ENCODE measurements at places on chromosomes 1 and 21.

DNA sequence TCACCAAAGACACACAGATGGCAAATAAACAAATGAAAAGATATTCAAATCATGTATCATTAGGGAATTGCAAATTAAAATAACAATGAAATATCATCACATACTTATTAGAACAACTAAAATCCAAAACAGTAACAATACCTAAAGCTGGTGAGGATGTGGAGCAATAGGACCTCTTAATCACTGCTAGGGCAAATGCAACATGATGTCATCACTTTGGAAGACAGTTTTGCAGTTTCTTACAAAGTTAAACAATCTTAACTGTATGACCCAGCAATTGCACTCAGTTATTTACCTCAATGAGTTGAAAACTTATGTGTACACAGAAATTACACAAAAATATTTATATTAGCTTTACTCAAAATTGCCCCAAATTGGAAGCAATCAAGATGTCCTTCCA, 47.3 kb downstream of the SELENOF start:
- DNase-seq = peak; percentile 45

DNA sequence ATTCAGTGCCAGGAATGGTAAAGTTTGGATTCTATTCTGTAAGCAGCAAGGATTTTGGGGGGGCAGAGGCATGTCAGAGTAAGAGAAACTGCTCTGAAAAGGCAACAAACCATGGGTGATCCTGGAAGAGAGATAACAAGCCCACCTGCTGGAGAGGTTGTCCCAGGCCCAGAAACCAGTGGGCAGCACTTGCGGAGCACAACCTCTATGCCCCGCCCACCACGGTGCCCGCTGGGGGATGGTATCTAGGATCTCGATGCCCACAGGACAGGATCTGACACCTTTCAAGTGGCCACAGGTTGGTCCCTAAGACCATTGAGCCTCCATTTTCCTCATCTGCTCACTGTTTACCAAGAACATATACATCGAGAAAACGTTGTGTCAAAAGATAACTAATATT, 20.3 kb upstream of the MUL1 start:
- DNase-seq = no peak

DNA sequence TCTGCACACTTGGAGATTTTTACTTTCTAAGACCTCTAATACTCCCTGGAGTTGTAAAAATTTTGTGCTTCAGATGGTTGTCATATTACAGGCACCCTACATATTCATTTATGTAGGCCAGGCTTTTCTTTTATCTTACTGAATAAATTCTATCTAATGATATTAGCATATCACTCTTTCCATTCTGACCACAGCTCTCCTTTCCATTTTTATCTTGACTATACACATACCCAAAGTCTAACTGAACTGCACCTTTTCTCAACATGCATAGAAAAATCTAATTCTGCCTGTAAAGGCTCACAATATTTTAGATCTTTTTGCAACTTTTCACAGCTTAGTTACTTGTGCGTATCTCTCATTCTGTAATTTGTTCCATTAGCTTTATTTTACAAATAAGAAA, 52.7 kb upstream of the TSHB start:
- DNase-seq = no peak

DNA sequence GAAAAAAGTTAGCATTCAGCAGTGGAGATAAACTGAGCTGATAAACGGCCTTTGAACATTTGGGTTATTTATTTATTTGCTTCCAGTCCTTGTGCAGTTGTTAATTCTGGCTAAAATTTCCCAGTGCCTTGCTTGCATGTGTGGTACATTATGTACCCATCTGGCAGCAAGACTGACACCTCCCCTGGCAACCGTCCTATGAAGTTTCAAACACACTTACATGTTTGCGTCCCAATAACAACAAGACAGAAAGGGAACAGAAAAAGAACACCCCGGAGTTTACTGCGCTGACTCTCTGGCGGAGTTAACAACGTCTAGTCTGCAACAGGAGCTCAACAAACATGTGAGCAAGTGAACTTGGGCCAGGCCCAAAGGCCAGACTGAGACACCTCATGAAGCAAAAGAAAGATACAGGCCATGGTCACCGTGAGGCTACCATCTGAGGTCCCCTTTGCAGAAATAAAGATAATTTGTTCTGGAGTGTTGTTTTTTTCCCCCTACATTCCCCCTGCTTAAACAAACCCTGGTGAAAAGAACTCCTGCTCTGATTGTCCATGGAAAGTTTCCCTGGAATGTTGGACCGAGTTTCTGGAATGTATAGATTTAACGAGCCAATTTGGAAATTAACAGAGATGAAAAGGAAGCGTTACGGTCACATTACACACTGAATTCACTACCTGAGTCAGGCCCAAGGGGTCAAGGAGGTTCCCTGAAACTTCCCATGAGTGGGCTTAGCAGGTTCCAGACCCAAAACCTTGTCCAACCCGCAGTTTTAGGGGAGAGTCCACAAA, 33.4 kb downstream of the TRABD2B start:
- no peak for DNase-seq

- peak; percentile 24 for DNase-seq
Measured at GRCh38 chr1:84406346-84406861, 8.1 kb downstream of the DNASE2B start.

DNA sequence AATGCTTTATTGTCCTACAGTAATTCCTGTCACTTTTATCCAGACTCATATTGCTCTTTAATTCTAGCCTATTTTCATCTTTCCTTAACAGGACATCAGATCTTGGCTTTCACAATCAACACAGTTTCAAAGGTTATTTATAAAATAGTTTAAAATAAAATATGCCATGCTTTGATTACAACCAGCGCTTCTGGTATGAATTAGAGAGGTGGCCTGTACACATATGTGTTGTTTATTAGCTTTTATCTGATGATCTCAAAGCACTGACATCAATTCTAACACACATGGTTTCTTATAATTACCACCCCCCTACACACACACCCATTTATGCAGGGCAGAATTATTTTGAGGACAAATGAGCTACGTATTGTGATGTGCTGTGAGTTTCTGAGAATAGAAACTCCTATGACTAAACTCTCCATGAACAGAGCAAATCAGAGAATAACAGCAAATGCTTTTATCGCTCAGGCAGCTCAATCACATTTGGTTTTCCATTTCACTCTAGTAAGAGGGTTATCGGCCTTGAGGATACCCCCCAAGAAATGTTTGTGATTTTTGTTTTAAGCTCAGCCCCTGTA, 18.0 kb downstream of the CD247 start:
- DNase-seq = no peak

DNA sequence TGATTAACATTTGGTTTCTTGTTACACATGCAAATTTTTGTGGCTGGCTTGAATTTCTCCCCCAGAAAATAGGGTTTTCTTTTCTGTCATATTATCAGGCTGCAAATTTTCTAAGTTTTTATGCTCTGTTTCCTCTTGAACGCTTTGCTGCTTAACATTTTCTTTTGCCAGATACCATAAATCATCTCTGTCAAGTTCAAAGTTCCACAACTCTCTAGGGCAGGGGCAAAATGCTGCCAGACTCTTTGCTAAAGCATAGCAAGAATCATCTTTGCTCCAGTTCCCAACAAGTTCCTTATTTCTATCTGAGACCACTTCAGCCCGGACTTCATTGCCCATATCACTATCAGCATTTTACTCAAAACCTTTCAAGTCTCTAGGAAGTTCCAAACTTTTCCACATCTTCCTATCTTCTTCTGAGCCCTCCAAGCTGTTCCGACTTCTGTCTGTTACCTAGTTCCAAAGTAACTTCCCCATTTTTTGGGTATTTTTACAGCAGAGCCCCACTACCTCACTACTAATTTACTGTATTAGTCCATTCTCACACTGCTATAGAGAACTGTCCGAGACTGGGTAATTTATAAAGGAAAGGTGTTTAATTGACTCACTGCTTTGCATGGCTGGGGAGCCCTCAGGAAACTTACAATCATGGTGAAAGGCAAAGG, 486.9 kb upstream of the NCAM2 start:
- DNase-seq = no peak

- peak; percentile 98 for DNase-seq
Measured at GRCh38 chr1:212667223-212668139, 32.2 kb downstream of the BATF3 start.

GRCh38 chr1:55444667-55445066, 229.5 kb upstream of the USP24 start:
- no peak for DNase-seq

DNA sequence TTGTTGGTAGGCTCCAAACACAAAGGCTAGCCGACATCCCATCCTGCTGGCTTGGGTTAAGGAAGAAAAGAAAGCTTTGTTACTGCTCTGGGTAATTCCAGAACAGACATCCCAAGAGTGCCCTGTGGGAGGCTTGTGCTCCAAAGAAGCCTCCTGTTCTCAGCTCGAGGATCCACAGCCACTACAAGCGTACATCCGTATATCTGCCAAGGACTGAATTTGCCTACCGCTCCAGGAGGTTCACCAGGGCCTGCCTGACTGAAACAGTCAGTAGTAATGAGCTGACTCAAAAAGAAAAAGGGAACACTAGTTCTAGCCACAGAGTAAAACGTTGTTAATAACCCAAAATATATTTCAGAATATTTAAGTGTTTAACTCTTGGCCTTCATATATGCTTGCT, 24.8 kb upstream of the MUTYH start:
- DNase-seq = no peak

DNA sequence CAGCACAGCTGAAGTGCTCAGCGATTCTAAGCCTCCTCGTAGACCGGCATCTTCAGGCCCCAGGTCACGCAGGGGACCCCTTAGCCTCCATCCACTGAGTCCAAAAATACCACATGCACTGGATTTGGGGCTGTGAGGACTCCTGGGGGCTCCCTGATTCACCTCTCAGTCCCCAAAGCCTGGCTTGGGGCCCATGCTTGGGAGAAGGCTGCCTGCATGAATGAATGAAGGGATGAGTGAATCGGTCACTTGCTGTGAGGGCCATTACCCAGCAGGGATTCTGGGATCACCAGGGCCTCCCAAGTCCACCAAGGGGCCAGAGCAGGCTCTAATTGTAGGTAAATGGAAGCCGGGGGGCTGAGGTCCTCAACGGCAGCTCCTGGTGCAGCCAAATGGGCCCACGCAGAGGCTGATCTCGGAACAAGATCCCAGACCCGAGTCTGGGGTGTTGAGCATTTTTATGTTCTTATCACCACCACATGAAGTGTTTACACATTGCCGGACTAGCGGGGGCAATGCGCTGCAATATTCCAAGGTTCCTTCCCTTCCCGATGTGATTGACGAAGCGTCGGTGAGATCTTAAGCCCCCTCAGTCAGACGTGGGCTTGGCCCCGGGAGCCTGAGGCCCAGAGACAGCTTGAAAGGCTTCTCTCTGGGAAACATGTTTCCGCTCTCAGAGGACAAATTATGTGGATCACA, 13.6 kb upstream of the ARHGEF16 start:
- DNase-seq = no peak

DNA sequence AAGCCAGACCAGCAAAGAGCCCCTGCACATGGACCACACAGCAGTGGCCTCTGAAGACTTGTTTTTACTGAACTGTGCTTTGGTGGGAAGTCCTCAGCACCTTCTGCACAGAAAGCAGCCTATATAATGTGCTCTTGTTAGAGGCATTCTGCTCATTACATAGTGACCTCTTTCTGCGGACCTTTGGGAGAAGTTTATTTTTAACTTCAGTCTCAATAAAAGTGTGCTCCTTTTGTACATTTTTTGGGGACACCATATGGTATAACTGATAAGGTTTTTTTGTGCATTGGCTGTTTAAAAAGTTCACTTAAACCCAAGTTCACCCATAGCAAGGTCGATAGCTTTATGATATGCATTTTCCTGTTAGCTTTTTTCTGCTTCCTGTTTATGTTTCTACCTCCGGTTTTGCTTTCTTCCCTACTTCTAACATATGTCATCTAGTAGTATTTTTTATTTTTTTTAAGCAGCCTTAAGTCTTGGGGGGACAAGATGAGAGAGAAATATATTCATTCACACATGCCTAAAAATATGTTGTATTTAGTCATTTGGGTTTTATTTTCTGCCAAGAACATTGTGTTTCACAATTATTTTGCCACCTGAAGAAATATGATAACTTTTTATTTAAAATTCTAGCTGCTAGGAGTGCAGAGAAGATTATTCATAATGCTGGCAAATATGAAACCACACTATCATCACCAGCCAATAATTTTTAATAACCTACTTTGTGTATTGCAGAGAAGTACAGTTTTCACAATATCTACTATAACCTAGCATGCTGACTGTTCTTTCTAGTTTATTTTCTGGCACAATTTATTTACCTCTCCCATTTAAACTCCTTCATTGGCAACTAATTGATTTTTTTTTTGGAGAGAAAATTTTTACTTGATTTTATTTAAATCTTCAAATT, 22.9 kb upstream of the SLC19A2 start:
- DNase-seq = no peak

DNA sequence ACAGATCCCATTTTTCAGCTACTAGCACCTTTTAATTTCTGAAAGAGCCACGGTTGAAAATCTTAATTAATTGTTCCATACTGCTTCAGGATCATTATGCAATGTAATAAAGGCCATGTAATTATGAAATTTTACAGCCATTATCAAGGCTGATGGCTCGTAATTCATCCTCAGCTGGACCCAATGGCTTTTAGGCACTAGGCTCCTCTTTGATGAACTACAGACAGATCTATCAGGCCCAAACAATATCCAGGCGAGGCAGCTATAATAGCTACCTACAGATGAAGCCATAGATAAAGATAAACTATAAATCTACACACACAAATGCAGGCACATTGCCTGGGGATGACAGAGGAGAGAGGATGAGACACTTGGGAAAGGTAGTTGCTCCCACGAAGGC, 110.5 kb upstream of the USH2A start:
- no peak for DNase-seq

DNA sequence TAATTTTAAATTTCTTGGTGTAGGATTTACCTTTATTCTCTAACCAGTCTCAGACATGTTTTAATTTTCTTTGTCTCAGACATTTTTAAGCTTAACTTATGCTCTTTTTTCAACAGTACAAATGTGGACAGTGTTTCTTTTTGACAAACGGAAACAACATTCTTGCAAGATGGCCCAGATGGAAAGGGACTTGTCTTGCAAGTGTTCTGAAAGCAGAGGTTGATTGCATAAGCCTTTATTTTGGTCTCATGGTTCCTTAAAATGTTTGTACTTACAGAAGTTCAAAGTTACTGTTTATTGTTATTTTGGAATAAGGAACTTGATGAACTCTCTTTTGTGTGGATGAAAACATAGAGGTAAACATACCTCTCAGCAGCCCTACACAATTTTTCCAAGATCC, 22.9 kb downstream of the SMAP2 start:
- DNase-seq = no peak

GRCh38 chr1:236395230-236395946, 1.3 kb downstream of the EDARADD start:
- DNase-seq = no peak

All from HFFc6 (cell line).